Activated naive CD4-positive, alpha-beta T cell (primary cell): ENCODE measurements at places on chromosomes 12 and 14.
A peak's percentile ranks its signal among the peaks of the same experiment; 100 is the strongest.

DNA sequence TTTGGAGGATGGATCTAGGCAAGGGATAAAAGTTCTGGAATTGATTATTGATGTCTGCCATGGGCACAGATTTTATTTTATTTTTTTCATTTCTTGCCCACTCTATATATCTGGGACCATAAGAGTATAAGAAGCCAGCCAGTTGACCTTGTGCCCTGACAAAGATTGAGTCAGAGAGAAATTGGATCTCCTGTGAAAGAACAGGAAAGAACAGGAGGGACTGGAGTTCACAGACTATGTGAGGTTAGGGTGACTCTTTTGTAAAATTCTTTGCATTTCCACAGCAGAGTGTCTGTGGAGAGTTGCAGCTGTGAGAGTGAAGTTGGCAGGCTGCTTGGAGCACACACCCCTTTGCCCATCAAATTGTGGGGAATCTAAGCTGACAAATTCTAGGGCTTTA, 358.4 kb upstream of the TBX3 start:
- DNase-seq = no peak

DNA sequence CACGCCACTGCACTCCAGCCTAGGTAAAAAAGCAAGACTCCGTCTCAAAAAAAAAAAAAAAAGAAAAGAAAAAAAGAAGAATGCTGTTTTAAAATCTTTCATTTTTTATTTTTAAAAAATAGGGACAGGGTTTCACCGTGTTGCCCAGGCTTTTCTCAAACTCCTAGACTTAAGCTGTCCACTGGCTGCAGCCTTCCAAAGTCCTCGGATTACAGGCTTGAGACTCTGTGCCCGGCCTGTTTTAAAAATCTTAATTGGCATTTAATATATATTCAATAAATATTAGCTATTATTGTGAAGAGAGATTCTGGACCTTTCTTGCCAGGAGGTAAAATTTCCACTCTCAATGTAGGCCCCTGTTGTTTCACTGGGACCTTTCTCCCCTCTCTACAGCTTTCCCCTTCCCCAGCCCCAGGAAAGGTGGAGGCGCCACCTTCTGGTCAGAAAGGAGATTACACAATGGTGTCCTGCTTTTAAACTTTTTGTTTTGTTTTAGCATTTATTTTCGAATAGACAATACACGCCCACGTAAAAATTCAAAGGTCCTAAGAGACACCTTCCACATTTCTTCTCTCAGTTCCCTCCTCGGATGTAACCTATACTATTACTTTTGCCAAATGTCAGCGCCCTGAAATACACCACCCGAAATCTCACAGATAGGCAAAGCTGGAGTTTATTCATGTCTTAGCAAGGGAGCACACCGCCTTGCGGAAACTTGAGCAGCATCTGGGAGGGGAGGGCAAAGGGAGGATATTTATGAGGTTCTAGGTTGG, 23.8 kb upstream of the PHC1 start:
- DNase-seq = peak; percentile 15

DNA sequence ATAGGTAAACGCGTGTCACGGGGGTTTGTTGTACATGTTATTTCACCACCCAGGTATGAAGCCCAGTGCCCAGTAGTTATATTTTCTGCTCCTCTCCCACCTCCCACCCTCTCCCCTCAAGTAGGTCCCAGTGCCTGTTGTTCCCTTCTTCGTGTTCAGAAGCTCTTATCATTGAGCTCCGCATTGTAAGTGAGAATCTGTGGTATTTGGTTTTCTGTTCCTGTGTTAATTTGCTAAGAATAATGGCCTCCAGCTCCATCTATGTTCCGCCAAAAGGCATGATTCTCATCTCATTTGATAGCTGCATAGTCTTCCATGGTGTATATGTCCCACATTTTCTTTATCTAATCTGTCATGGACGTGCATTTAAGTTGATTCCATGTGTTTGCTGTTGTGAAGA, 6.9 kb upstream of the GPRC5D start:
- no peak for DNase-seq

DNA sequence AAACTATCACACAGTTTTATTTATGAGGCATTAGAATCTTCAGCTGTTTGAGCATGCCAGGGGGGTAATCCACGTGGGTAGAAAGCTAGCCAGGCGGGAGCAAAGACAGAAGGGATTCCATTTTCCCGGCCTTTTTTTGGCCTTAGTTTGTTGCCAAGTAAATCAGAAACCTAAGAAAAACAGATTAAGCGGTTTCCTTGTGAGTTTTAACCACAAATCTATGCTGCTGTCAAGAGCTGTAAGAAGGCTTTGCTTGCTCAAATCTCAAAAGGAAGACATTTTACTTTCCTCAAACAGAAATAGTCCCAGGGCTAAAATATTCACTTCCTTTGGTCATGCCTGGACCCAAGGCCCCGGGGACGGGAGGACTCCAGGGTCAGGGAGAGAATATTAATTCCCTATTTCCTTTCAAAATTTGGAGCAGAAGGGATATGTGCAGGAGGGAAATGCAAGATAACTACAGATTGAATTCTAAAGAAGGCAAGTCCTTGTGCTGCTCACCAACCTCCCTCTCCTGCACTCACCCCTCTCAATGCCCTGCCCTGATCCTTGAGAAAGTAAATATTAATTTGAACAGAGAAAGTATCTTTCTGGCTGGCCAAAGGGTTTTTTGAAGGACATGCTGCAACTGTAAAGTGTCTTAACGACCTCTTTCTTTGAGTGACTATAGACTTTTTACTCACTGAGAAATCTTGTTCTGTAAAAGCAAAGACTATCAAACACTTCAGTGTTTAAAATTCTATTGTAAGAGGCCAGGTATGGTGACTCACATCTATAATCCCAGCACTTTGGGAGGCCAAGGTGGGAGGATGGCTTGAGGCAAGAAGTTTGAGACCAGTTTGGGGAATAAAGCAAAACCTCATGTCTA, 75.7 kb downstream of the HSD17B6 start:
- no peak for DNase-seq

GRCh38 chr12:124527861-124528561, 39.4 kb downstream of the NCOR2 start:
- DNase-seq = no peak

- DNase-seq = no peak
Observed at GRCh38 chr12:78952552-78952929, 88.0 kb downstream of the SYT1 start.

GRCh38 chr12:12091977-12092663, 21.4 kb downstream of the BCL2L14 start:
- DNase-seq = no peak

DNA sequence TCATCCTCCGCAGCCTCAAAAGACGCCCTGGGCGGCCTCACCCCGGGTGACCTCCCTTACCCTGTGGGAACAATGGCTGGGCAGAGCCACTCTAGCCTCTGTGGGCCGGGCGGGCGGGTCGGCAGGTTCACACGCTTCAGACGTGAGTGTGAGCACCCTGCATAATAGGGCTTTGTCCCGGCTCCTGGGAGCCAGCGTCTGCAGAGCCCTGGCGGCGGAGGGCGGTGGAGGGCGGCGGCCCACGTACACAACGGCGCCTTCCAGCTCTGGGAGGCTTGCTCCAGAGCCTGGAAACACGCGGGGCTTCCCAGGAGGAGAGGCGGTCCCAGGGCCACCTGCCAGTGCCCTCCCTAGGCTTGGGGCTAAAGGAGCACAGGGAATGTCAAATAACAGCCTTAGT, 205.6 kb downstream of the BCL11B start:
- no peak for DNase-seq

- DNase-seq = no peak
Observed at GRCh38 chr12:91204421-91204820, 21.8 kb upstream of the DCN start.

- DNase-seq = no peak
Observed at GRCh38 chr12:67989184-67989920, at the start of gene IFNG-AS1. TSS of gene IFNG-AS1 (plus strand) at chr12:67989447.

GRCh38 chr14:54981698-54982097, 45.2 kb downstream of the WDHD1 start:
- no peak for DNase-seq

DNA sequence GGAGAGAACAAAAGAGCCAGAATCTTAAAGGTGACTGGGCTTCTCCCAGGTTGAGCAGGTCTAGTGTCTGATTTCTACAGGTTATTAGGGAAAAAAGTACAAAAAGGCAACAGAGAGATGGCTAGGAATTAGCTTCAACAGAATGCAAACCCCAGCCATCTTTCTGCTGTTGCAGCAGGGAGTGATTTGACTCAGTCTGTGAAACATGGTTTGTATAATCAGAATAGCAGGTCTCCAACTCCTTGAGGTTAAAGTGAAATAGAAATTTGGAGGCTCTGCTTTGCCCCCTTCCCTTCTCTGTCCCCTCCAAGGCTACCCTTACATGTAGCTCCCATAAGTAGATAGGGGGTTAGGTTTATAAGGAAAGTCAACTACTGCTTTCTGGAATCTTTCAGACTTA, 105.8 kb downstream of the AKAP6 start:
- no peak for DNase-seq

- peak; percentile 13 for DNase-seq
Observed at GRCh38 chr12:96241846-96242256, 47.7 kb downstream of the ELK3 start.

- DNase-seq = no peak
Observed at GRCh38 chr12:103177639-103178255, 220.3 kb downstream of the ASCL1 start.

DNA sequence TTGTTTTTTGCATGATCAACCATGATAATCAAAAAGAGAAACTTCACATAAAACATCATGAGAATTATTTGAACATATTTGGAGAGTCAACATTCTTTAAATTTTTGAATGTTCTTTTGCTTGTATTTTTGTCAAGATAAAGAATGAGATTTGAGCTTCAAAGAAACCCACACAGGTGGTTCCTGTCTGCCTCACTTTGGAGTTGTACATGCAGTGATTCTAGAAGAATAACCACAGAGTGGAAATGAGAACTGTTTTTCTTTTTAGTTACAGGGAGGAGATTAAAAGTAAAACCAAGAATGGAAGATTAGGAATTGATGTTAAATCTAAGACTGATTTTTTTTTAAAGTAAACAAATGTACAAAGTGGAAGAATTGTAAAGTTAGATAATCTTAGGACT, 2.3 kb upstream of the ZNF705A start:
- DNase-seq = no peak

- no peak for DNase-seq
Observed at GRCh38 chr12:88448337-88448915, 131.8 kb downstream of the KITLG start.

DNA sequence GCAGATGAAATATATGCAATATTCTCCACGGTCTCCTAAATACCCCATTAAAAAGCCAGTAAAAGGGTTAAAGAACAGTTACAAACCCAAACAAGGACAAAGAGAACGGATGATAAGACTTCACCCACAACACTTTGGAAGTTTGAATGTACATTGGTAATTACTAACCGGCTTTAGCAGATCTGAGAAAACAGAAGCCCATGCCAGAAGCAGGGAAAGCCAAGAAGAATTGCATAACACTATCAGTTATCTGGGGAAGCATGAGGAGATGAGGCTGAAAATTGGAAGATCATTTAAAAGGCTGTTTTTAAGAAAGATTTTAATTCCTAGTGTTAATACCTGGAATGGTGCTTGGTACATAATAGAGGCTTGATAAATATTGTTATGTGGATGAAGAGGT, 55.6 kb upstream of the MYBPC1 start:
- no peak for DNase-seq

DNA sequence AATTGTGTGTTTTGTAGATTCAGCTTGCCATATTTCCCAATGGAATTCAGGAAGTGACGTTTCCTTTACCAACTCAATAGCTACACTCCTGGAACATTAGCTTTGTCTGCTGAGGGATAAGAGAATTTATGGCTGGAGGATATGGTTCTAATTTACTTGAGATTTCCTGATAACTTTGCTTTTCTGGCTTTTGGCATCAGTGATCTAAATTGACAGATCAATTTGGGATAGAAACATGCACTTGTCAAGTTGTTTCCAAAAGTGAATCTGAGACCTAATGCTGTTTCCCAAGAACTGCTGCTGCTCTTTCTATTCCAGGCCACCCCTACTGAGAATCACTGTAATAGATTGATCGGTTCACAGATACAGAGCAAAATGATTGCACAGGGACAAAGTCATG, 43.2 kb downstream of the MGAT4C start:
- DNase-seq = no peak

DNA sequence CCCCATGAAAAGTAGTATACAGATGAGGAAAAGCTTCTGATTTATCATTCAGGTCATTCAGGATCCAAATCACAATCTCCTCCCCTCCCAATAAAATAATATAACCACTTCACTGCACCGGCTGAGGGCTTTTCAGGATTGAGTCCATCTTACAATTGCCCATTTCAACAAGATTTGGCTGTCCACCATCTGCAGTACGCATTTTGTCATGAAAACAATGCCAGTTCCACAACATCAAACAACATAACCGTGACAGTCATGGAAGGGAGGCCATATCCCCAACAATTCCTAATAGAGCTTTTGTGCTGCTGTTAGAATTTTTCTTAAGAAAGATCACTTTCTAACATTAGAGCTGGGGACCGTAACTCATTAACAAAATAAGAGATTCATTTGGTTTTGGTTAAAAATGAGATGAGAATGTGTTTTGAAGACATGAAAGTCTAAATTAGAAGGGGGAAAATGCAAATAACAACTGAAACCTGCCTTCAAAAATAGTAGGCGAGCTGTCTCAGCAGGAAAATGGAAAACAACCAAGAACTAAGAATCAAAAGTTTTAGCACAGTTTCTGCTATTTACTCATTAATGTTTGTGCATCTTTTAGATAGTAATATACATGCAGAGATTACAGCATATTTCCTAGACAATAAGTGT, 38.3 kb upstream of the TMTC2 start:
- no peak for DNase-seq

- DNase-seq = no peak
Observed at GRCh38 chr12:89825591-89826449, 117.2 kb upstream of the ATP2B1 start.

GRCh38 chr12:2325519-2325918, 272.7 kb downstream of the CACNA1C start:
- DNase-seq = no peak

GRCh38 chr14:74502236-74503019, 8.9 kb downstream of the ISCA2 start:
- no peak for DNase-seq

GRCh38 chr12:68786929-68787328, 21.0 kb upstream of the MDM2 start:
- DNase-seq = no peak

- no peak for DNase-seq
Observed at GRCh38 chr14:74506411-74506851, 12.9 kb downstream of the ISCA2 start.

DNA sequence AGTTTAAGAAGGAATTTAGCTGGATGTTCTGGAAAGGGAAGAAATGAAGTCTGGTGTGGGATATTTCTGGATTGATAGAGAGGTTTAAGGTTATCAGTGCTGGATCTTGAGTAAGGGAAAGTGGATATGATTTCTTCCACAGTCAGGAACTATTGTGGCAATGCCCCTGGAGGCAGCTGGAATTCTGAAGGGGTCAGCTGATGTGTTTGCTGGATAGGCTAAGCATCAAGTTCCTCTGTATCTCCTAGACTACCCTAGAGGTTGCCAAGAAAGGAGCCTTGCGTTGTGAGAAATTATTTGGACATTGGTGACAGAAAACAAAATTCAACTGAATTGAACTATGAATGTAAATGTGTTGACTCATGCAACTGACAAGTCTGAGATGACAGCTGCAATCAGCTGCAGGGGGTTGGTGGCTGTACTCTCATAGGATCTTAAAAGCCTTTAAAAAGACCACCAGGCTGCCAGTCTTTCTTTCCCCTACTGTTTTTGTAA, 244.4 kb downstream of the ATXN7L3B start:
- DNase-seq = no peak

GRCh38 chr12:26746121-26746714, 86.8 kb downstream of the ITPR2 start:
- no peak for DNase-seq

- DNase-seq = no peak
Observed at GRCh38 chr12:76786986-76787385, 23.1 kb downstream of the ZDHHC17 start.

GRCh38 chr12:71636704-71637115, 26.9 kb downstream of the ZFC3H1 start:
- DNase-seq = no peak
